ENCODE measurements at places on chromosomes 3 and 15. TPM values are rescaled to one million over a fixed set of nuclear protein-coding genes. Genes with fewer than 3 reads are reported as not detected.

DNA sequence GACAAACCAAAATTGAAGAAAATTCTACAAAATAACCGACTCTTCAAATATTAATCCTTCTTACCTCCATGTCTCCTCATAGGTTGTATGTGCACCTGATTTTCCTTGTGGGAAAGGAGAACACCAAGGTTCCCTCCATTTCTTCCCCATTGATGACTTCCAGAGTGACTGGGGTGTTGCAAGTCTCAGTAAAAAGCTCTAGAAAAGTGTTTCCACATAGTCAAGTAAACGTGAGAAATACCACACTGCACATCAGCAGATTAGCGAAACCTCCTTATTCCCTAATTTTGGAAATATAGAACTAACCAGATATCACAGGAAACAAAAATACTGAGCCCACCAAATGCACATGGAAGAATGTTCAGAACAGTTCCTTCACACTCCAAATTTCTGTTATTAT, 4.9 kb upstream of the RPN1 start:
- H3K4me1 ChIP-seq = peaks cover 8% of the 10 kb centered on the region
- peak overlapping the region; percentile 26 for H3K4me3 ChIP-seq
- no peak for DNase-seq
- no peak overlapping the region for H3K27ac ChIP-seq
- H3K36me3 ChIP-seq = no peaks in the 10 kb centered on the region
- no peaks in the 10 kb centered on the region for H3K27me3 ChIP-seq

- peaks cover 45% of the 10 kb centered on the region for H3K36me3 ChIP-seq
- no peaks in the 10 kb centered on the region for H3K27me3 ChIP-seq
- H3K27ac ChIP-seq = no peak overlapping the region
These were observed 15.8 kb downstream of the NR2E3 start for GRCh38 chr15:71826196-71826595.

DNA sequence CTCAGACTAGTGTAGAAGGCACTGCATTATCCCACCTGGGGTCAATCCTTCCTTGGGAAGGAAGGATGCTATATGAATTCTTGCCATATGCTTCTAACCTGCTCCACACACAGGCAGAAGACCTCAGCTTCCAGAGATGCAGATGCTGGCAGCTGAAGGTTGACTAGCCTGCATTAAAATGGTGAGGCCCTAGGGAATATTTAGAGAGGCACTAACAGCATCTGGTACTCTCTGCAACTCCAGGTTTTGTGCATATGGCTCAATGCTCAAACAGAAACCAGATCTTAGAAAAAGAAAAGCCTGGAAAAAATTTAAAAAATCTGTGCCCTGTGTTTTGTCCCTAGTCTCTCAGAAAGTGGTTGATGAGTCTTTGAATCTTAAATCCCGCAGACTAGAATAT, 56.0 kb upstream of the MYRIP start:
- H3K4me1 ChIP-seq = no peaks in the 10 kb centered on the region
- no peak overlapping the region for H3K4me3 ChIP-seq
- H3K36me3 ChIP-seq = no peaks in the 10 kb centered on the region
- DNase-seq = no peak

GRCh38 chr3:131216801-131217200, 164.8 kb upstream of the NUDT16 start:
- peaks cover 6% of the 10 kb centered on the region for H3K4me1 ChIP-seq
- H3K27ac ChIP-seq = no peak overlapping the region
- H3K4me3 ChIP-seq = no peak overlapping the region

DNA sequence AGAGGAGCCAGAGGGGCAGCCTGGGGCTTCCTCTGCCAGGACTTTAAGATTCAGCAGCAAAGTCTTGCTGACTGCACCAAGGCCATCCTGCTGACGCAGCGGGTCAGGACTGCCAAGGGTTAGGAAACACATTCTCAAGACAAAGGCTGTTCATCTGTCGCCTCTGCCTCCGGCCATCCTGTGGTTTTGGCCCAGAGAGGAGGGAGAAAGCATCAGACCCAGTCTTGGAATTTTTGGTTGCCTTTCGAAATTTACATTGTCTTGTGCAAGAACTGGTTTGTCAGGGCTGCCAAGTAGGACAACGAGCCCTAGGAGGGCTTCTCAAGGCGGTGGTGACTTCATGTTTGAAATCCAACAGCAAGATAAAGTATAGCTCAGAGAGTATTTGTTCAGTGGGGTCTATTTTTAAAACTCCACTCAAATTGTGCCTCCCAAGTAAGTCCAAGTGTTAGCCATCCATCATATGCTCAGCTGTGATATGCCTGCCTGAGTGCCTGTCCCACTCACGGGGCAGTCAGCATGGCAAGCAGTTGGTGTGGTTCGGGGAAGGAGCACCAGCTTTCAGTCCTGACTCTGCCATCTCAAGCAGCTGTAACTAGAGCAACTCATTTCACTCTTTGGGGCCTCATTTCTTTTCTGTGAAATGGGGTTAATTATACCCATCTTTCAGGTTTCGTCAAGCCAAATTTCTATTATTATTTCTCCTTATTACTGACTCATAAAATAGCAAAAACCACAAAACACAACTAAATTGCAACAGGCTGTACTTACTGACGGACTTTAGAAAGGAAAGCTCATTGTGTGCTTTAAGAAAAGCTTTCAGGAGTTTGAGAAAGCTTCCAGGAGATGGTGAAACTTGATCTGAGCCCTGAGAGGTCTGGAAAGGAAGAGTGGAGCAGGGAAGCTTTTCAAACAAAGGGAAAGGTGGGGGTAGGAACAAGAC, 42.4 kb upstream of the RHO start:
- no peak overlapping the region for H3K27ac ChIP-seq
- H3K36me3 ChIP-seq = peaks cover 6% of the 10 kb centered on the region
- H3K4me3 ChIP-seq = no peak overlapping the region
- peaks cover 8% of the 10 kb centered on the region for H3K4me1 ChIP-seq

DNA sequence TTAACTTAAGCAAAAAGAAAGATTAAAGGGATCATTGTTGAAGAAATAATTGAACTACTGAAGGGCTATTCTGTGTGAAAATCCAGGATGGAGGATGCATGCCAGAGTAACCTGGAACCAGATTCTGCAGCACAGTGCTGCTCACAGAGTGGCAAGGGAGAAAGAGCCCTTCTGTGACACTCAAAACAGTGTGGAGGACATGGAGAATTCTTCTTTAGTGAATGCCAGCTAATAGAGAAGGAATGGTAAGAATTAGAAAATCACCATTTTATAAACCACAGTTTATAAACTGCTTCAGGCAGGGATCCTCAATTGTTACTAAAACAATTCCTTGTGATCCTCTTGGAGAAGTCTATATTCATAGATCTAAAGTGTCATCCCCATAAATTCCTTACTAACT, 70.4 kb upstream of the ARHGEF26 start:
- H3K4me1 ChIP-seq = no peaks in the 10 kb centered on the region
- no peaks in the 10 kb centered on the region for H3K36me3 ChIP-seq
- no peaks in the 10 kb centered on the region for H3K27me3 ChIP-seq
- H3K27ac ChIP-seq = no peak overlapping the region
- no peak for DNase-seq

DNA sequence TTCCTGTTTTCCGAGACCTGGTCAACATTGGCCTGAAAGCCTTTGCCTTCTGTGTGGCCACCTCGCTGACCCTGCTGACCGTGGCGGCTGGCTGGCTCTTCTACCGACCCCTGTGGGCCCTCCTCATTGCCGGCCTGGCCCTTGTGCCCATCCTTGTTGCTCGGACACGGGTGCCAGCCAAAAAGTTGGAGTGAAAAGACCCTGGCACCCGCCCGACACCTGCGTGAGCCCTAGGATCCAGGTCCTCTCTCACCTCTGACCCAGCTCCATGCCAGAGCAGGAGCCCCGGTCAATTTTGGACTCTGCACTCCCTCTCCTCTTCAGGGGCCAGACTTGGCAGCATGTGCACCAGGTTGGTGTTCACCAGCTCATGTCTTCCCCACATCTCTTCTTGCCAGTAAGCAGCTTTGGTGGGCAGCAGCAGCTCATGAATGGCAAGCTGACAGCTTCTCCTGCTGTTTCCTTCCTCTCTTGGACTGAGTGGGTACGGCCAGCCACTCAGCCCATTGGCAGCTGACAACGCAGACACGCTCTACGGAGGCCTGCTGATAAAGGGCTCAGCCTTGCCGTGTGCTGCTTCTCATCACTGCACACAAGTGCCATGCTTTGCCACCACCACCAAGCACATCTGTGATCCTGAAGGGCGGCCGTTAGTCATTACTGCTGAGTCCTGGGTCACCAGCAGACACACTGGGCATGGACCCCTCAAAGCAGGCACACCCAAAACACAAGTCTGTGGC, 16.9 kb downstream of the TMEM43 start:
- H3K27me3 ChIP-seq = no peaks in the 10 kb centered on the region
- peaks cover 29% of the 10 kb centered on the region for H3K4me1 ChIP-seq
- H3K36me3 ChIP-seq = peaks cover 60% of the 10 kb centered on the region
- no peak for DNase-seq
- H3K27ac ChIP-seq = peak overlapping the region; percentile 85

GRCh38 chr3:127750226-127751031, 71.9 kb downstream of the MGLL start:
- peak overlapping the region; percentile 72 for H3K27ac ChIP-seq
- no peaks in the 10 kb centered on the region for H3K36me3 ChIP-seq
- peaks cover 2% of the 10 kb centered on the region for H3K27me3 ChIP-seq
- H3K4me1 ChIP-seq = peaks cover 35% of the 10 kb centered on the region

GRCh38 chr3:113200946-113201345, 10.4 kb upstream of the BOC start:
- H3K36me3 ChIP-seq = no peaks in the 10 kb centered on the region
- no peak for DNase-seq
- no peak overlapping the region for H3K4me3 ChIP-seq
- peaks cover 10% of the 10 kb centered on the region for H3K27me3 ChIP-seq

GRCh38 chr15:45849136-45849535, 214.3 kb downstream of the SQOR start:
- H3K4me3 ChIP-seq = no peak overlapping the region
- H3K27me3 ChIP-seq = no peaks in the 10 kb centered on the region
- no peaks in the 10 kb centered on the region for H3K4me1 ChIP-seq
- no peaks in the 10 kb centered on the region for H3K36me3 ChIP-seq
- no peak overlapping the region for H3K27ac ChIP-seq

GRCh38 chr3:115062412-115062956, 84.6 kb downstream of the ZBTB20 start:
- DNase-seq = no peak
- H3K4me1 ChIP-seq = no peaks in the 10 kb centered on the region
- H3K27ac ChIP-seq = no peak overlapping the region
- no peaks in the 10 kb centered on the region for H3K27me3 ChIP-seq

DNA sequence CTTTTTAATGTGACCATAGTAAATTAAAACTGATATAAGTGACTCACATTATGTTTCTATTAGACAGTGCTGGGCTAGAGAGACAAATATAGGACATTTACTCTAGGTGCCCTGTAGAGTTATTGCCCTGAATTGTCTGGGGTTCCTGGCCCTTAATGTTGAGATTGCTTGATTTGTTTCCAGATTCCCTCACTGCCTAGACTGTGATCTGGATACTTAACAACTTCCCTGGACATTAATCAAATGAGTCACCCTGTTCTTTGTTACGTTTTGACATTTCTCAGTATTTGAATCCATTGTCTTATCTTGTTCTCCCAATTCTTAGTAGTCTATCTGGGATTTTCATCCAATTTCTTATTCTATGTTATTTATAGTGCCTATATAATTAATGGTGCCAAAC, 65.8 kb downstream of the DTWD1 start:
- no peaks in the 10 kb centered on the region for H3K36me3 ChIP-seq
- no peak overlapping the region for H3K4me3 ChIP-seq
- H3K27ac ChIP-seq = no peak overlapping the region
- no peaks in the 10 kb centered on the region for H3K4me1 ChIP-seq
- DNase-seq = no peak
- H3K27me3 ChIP-seq = peaks cover 12% of the 10 kb centered on the region

DNA sequence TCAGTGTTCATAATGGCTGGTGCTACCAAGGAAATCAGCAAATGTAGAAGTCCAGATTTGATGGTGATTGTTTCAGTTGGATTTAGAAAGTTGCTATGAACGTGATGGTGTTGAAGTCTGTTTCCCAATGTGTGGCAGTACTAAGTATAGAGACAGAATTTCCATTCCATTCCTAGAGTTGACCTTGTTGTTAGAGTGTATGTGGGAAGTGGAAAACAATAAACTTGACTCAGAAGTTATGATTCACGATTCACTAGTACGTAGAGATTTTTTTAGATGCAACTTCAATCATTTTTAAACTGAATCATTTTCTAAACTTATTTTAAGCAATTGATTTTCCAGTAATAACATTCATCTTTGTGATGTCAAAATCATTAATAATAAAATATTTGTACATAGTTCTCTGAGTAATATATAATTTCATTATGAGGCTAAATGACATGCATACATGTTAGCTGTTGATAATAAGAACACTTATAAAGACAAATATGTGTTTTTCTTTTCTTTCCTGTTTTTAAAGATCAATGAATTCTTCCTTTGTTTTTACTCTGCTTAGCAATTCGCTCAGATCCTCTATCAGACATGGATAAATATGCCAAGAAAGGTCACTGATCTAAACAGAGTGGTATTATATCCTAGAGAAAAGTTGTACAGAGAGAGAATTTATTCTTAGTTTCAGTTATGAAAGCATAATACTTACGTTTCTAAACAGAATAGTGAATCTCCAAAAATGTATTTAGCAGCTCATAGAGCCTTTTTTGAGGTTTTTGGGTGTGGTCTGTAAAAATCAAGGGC, 108.8 kb upstream of the GPR149 start:
- H3K27ac ChIP-seq = no peak overlapping the region
- no peaks in the 10 kb centered on the region for H3K36me3 ChIP-seq
- no peak overlapping the region for H3K4me3 ChIP-seq
- no peaks in the 10 kb centered on the region for H3K27me3 ChIP-seq

- H3K4me1 ChIP-seq = peaks cover 6% of the 10 kb centered on the region
- H3K27ac ChIP-seq = no peak overlapping the region
- no peak overlapping the region for H3K4me3 ChIP-seq
- peaks cover 21% of the 10 kb centered on the region for H3K27me3 ChIP-seq
These were observed 16.8 kb downstream of the IGDCC4 start for GRCh38 chr15:65405791-65406423.

DNA sequence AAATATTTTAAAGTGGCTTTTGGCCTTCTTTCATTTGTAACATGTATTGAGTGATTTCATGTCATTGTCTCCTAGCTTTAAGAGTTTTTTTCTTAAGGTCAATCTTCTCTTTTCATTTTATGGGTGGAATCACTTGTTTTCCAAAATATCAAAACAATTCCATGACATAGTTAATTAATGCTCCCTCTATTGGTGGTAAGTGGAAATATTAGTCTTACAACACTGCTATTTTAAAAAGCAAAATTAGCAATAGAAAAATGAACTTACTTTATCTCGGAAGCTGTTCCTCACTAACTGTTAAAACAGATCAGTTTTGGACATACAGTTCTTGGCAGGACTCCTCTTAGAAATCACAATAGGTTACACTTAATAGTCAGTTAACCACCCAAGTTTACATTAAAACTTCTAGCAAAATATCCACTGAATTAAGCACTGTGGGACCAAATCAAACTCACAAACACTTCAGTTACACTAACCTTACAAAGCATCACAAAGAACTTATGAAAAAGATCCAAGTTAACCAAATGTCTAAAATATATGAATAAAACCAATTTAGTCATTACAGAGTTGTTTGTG, 42.4 kb downstream of the TIGIT start:
- peaks cover 19% of the 10 kb centered on the region for H3K36me3 ChIP-seq
- no peak overlapping the region for H3K4me3 ChIP-seq
- no peaks in the 10 kb centered on the region for H3K27me3 ChIP-seq

The SPINK8 gene
- total RNA-seq = not detected

The CDHR4 gene
- 0.16 TPM for total RNA-seq

The SNTN gene
- not detected for total RNA-seq

The IL17RE gene
- total RNA-seq = 0.78 TPM

The PRTG gene
- total RNA-seq = 0.83 TPM

The FMN1 gene
- 0.69 TPM for total RNA-seq

The ZNF660 gene
- 0.07 TPM for total RNA-seq

The DUOXA2 gene
- total RNA-seq = not detected

The C3orf70 gene
- 0.05 TPM for total RNA-seq

The DPPA4 gene
- total RNA-seq = not detected

The HYPK gene
- total RNA-seq = 23.6 TPM

The FBXO40 gene
- total RNA-seq = not detected

The SEMA3G gene
- total RNA-seq = 0.32 TPM

Measured in activated T-helper 2 cell treated with anti-CD3 and anti-CD28 coated beads, Interferon-gamma antibody, Interleukin-2, Interleukin-4, amounts not matched to agents 10 μg/mL and 5 μg/mL and 100 μg/mL, durations not matched to agents 14 hours and 24 hours and 36 hours (primary cell).